ENCODE measurements at places on chromosomes 7 and 10.

DNA sequence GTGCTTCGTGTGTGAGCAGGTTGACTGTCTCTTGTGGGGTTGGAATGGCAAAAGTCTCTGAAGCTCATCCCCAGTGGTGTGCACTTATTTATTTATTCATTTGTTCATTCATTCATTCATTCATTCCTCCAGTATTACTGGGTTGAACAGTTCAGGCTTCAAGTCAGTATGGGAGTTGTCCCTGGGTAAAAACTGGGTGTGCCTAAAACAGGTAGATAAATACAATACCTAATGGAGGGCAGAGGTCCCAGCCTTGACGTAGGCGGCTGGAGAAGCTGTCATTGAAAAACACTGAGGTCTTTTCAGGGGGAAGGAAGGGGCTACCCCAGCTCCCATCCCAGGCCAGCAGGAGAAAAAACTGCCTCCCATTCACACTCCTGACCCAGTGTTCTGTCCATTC, 11.0 kb downstream of the CASP7 start:
- no peak for DNase-seq

GRCh38 chr7:16916105-16916639, 34.4 kb upstream of the AGR3 start:
- DNase-seq = no peak

GRCh38 chr7:124387056-124387455, 354.2 kb upstream of the TMEM229A start:
- no peak for DNase-seq

DNA sequence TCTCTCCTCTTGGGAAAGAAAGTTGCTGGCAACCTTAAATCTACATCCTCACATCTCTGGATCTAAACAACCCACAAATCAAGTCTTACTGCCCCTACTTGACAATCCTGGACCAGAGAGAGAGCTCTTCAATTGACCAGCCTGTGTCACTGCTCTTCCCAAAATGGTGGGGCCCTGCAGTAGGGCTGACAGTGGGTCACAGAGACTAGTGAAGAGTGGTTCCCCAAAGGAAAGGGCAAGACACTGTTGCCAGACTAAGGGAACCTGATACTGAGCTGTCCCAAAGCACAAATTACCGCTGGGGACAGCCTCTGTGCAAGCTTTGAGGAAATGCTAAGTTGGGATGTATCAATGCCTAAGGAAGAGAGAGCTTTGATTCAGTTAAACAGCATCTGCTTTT, 4.5 kb upstream of the GPRIN2 start:
- DNase-seq = no peak

DNA sequence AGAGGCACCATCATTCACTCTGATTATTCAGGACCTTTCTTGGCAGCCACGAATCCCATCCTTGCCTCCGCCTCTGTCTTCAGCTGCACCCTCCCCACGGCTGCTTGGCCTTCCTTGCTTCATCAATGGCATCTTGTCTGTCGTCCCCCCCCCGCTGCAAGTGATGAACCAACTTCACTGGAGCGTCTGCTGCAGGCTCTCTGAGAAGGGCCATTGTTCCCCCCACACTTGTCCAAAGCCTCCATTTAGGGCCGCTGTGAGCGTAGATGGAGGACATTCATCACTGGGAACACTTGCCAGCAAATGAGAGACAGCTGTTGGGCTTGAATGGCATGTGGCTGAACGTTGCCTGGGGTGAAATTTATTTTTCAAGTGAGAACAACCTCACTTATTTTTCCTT, 20.1 kb downstream of the AFAP1L2 start:
- DNase-seq = no peak

Data from CD4-positive, CD25-positive, alpha-beta regulatory T cell (primary cell).